ENCODE measurements at places on chromosomes 7 and 10.

DNA sequence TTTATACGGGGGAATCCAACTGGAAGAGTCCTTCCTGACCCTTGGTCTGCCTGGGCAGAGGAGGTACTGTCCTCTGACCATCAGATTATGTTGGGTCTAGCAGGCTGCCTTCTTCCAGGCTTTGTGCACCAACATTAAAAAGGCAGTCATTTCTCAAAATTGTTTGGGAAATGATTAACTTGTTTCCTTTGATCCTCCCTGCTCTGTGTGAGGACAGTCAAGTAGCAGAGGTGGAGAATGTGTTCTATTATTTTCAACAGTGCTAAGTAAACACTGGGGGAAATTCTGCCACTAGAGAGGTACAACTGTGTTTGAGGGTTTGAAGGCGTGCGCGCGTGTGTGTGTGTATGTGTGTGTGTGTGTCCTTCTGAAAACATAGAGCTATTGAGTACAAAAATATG lies 20.6 kb downstream of the ACSL5 start:
- DNase-seq = no peak

DNA sequence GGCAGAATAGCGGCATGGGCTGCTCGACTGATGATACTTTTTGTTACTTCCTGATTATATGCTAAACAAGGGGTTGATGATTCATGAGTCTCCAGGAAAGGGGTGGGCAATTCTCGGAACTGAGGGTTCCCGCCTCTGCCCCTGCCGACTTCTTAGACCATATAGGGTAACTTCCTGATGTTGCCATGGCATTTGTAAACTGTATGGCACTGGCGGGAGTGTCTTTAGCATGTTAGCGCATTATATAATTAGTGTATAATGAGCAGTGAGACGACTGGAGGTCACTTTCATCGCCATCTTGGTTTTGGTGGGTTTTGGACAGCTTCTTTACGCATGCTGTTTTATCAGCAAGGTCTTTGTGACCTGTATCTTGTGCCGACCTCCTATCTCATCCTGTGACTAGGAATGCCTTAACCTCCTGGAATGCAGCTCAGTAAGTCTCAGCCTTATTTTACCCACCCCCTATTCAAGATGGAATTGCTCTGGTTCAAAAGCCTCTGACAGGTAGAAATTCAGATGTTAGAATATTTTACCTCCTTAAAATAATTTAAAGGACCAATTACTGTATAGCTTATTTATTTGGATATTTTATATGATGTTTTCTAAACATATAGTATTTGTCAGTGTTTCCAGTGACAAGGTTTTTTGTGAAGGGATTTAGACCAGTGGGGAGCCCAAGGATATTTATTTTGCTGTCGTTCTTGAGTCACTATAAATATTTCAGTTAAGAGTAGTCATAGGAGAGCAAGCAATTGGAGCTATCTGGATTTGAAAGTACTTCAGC lies 90.1 kb upstream of the PIK3CG start:
- peak; percentile 93 for DNase-seq

DNA sequence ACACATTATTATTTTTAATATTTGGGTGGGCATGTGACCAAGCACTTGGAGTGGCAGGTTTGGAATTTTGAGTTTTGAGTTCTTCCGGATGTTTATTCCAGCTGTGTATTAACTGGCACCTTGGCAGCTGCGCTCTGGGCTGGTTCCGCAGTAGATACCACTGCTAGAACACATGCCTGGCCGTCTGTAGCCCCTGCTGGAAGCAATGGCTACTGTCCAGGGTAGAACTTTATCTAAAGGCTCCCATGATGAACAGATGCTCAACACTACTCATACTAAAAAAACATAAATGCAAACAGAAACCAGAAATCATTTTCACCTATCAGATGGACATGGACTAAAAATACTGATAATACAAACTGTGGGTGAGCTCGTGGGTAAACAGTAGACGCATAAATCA lies 19.4 kb upstream of the SH3PXD2A start:
- DNase-seq = no peak

GRCh38 chr10:102347236-102347828 lies 48.2 kb upstream of the NFKB2 start:
- DNase-seq = peak; percentile 36

DNA sequence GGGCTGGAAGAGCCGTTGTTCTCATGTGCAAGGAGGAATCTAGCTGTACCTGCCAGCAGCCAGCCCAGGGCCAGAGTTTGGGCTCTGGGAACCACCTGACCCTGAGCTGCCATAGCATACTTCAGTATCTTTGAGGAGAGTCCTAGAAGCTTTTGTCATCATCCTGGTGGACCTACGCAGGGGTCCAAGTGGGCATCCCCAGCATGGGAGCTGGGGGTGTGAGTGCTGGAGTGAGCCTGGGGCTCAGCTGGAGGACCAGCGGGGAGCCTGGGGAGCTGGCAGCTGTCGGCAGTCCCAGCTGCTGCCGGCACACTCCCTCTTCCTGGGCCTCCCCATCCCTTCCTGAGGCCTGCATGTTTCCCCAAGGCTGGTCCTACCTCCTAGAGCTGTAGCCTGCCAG lies 32.5 kb downstream of the C10orf105 start:
- no peak for DNase-seq

GRCh38 chr7:44162785-44163395 lies 21.8 kb upstream of the MYL7 start:
- no peak for DNase-seq

DNA sequence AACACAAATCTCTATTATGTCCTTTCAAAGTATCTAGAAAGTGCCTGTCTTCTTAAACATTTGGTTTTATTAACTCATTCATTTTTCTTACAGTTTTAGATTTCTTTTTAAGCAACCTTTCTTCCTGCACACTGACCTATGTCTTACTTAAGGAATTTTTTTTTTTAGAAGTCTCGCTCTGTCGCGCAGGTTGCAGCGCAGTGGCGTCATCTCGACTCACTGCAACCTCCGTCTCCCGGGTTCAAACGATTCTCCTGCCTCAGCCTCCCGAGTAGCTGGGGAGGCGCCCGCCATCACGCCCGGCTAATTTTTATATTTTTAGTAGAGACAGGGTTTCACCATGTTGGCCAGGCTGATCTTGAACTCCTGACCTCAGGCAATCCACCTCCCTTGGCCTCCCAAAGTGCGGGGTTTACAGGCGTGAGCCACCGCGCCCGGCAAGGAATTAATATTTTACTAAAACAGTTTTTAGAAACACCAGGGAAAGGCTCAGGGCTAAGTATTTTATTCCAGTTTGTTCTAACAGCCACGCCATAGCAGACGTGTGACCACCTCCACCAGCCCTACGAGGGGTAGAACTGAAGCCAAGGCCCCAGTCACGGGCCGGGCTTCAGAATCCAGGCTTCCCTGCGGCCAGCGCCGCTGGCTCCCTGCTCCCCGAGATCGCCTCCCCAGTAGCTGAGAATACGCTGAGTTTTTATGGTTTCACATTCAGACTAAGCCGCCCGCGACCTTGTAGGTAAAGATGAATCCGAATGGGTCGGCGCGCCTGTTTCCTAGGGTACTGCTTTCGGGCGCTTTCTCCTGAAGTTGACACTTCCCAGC lies 941 bp upstream of the LUC7L2 start:
- no peak for DNase-seq

GRCh38 chr10:28996345-28996744 lies 292.5 kb upstream of the LYZL1 start:
- DNase-seq = no peak

GRCh38 chr10:3911713-3912442 lies 126.9 kb upstream of the KLF6 start:
- no peak for DNase-seq

GRCh38 chr10:4984223-4984622 lies 19.4 kb downstream of the AKR1C2 start:
- DNase-seq = no peak

DNA sequence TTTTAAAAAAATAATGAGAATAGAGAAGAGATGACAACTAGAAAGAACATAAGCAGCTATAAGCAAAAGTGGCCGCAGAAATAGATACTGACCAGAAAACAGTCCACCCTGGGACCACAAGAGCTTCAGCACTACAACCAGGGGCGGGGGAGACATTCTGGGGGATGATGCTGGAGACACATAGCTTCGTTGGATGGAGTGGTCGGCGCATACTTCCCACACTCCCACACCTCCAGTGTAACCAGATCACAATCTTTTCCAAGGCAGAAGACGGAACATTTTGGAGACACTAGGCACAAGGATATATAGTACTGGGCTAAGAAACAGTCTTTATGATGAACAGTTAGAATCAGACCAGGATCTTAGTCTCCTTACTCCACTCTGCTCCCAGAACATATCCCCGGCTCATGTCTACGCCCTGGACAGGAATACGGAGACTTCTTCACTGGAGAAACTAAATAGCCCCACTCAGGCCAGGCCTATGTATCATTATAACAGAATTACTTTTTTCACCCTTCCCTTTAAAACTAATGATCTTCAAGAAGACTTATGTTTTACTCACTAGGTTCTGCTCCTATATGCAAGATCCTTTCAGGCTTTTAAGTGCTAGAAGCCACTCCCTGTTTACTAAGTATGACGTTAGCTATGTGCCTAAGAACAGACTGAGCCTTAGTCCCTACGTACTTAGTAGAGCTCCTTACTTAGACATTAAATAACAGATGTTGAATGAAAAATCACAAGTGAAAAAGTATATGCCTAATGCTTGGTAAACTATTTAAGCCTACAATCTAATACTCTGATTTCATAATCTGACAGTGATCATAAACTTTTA lies 169.6 kb downstream of the SRPK2 start:
- no peak for DNase-seq

- no peak for DNase-seq
These were observed 53.3 kb downstream of the NT5C2 start for GRCh38 chr10:103139803-103140202.

DNA sequence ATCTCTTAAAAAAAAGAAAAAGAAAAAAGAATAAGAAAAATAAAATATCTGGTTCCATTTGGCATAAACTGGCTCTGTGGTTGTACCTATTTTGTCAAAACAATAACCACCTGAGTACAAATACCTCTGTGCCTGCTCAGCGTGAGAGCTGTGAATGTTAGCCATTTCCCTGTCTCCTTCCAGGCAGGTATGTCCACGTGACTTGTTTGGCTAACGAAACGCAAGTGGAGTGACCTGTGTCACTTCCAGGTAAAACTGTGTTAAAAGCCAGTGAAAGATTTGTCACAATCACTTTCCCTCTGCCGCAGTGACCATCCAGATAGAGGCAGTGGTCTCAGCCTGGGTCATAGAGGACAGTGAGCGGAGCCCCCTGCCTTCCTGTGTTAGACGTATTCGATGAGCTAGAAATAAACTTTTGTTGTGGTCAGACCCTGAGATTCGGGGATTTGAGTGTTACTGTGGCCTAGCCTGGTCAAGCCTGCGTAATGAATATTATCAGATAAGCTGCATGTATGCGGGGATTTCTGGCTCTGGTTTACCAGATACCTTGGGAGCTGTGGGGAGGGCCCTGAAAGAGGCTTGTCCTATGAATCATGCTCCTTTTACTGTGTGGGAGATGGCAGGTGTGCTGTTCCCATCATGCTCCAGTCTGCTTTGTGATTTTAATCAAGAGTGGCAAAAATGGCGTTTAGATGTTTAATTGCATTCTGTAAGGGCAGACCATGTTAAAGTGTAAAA lies 3.8 kb downstream of the PTER start:
- no peak for DNase-seq

DNA sequence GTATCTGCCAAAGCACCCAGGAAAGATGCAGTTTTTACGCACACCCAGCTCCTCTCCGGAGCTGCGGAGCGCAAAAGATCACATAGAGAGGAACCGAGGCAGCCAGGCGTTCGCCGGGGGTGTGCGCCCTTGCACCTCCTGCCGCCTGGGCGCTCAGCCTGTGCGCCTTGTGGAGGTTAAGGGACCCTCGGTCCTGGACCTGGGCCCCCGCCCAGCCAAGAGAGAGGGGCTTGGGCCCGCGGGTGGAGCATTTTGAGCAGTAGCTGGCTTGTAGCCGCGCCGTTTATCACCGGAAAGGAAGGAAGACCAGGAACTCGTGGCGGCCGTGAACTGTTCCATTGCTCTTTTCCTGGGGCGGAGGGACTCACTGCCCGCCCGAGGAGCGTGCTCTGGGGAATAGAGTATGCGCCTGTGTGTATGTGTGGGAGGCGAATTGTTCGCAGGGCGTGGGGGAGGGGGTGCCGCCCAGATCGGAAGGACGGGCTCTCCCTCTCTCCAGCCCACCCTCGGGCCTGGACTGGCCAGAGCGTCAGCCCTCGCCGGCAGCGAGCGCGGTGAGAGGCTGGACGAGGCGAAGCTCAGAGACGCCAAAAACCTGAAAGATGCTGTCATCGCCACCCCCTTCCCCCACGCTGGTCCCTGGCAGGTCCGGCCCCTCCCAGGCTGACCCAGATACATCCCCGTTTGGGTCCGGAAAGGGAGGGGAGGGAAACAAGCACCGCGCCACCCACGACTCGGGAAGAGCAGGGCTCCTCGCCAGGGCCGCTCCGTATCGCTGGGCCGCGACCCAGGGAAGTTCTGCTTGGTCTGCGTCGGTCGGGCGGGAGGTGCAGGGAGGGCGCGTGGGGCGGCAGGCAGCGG lies 1.2 kb upstream of the WNT2 start:
- DNase-seq = peak; percentile 37

DNA sequence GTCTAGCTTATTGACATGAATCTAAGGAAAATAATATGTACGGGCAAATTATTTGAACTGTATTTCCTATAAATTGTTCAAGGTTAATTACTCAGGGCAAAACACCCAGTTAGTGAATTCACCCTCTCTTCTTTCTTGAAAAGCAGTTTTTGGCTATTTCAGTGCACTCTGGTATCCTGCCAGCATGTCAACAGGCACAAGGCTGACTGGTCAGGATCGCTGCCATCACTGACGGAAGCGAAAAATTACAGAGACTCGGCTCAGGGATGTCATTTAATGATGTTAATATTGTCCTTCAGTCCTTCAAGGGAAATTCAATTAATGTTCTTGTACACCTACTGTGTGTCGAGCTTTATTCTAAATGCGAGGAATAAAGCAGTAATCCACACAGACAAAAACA lies 28.3 kb upstream of the OLAH start:
- DNase-seq = no peak

DNA sequence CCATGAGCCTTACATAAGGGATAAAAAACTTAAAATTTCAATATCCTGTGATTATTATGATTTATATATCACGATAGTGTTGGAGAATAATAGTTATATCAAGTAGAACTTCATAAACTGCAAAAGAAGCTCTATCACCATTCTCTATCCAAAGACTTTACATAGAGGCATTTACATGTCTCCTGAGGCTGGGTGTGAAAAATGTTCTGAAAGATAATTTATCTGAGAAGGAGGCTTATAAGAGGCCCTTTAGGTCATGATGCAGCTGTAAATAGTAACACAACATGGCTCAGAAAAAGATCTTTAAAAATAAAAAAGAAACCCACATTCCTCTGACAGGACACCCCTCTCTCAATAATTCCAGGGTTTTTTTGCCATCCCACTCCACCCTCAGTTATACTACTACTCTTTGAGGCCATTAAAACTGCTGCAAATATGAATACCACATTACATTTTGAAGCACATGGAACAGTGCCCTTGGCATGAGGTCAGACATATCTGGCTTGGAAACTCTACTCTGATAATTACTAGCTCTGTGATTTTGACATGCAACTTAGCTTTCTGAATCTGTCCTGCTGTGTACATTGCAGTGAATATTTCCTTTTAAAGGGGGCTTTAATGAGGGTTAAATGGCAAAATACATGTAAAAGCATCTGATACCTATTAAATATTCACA lies 55.5 kb downstream of the SLC16A12 start:
- no peak for DNase-seq

All from brain microvascular endothelial cell (primary cell).